ENCODE measurements at places on chromosomes 4 and X.

- no peak for DNase-seq
Observed at GRCh38 chrX:136829413-136829812, 48.7 kb upstream of the ARHGEF6 start.

- no peak for DNase-seq
Observed at GRCh38 chr4:183153190-183153916, 54.3 kb downstream of the WWC2 start.

DNA sequence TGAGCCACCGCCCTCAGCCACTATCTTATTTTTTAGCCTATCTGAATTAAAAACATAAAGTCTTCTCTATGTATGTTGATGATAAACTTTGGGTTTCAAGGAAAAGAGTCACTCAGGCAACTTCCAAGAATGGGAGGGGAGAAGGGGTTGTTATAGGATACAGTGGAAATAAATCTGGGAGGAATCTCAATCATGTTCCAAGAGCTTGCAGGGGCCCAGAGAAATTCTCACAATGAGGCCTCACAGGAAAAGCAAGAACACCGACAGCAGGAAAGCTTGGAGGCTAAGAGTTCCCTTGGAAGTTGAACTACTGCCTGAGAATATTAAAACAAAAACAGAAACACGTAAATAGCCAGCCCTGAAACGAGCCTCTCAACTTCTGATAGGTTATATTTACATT, 384.6 kb upstream of the IGFBP7 start:
- no peak for DNase-seq

- DNase-seq = no peak
Observed at GRCh38 chr4:55036405-55036804, 89.0 kb downstream of the KDR start.

DNA sequence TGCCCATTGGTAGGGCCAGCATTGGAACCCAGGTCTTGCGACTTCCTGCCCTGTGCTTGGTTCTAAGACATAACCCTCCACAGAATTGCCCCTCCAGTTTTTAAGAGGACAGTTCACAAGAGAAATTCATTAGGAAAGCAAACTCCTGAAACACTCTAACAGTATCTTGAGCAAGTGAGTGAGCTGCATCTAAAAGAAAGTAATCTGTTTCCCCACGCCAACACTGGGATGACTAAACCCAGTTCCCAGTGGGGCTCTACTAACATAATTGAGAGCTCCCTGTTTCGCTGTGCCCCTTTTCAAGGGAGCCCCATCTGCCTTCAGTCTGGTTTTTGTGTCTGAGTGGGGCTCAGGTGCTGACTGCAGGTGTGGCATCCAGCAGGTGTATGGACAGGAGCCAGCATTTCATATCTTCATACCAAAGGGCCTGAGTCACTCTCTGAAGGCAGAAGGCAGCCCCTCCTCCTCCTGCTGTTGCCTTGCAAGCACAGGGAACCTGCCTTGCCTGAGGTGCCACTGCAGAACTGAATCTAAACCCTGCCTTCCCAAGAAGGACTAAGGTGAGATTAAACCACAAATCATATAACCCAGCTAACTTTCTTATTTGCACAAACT, 8.0 kb downstream of the AMOT start:
- no peak for DNase-seq

DNA sequence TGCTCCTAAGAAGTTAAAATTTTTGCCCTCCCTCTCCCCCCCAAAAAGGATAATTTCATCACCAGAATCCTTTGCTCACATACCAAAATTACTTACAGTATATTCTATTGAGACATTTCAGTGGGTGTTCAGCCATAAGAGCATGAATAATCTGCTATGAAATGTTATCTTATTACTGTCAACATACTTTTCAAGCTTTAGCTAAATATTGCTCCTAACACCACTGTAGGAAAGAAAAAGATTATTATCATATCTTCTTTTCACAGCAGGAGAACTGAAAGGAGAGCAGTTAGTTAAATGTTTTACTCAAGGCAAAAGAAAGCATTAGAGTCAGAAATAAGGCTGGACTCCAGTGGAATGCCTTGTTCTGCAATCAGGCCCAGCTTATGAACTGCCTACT, 231.0 kb upstream of the GYPA start:
- DNase-seq = no peak

DNA sequence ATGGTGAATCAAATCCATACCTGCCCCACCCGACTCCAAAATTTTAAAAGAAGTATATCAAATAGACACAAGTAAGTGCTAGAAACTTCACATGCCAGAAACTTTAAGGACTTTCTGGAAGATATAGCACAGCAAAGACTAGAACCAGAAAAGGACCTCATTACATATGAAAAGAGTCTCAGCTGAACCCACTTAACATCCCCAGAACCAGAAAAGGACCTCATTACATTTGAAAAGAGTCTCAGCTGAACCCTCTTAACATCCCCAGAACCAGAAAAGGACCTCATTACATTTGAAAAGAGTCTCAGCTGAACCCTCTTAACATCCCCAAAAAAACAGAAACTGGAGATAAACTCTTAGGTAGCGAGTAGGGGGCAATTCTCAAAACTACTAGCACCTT, 32.3 kb downstream of the STPG2 start:
- no peak for DNase-seq

DNA sequence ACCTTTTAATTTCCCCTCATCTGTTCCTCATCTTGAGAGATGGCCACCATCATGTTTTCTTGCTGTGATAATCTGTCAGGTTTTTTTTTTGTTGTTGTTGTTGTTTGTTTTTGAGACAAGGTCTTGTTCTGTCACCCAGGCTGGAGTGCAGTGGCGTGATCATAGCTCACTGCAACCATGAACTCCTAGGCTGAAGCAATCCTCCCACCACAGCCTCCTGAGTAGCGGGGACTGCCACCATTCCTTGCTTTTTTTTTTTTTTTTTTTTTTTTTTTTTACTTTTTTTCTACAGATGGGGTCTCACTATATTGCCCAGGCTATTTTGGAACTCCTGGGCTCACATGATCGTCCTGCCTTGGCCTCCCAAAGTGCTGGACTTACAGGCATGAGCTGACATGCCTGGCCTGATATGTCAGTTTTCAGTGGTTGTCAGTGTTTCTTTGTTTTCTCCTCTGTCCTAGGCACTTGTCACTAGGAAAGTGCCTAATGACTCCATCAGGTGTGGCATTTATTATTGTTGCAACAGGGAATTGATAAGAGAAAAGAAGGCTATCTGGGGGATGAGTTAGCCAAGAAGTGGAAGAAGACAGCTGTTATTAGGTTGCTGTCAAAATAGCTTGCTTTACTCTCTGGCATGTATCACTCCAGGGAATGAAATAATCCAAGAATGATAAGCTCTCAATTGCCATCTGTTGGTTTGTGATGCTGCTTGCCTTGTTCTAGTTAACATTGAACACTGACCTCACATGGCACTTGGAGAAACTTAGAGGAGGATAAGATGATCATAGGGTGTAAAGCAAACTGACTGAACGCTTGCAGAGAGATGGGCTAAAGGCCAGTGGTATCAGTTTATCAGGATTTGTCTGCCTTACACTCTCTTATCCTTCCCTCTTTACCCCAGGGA, 41.7 kb downstream of the TMEM164 start:
- DNase-seq = no peak

DNA sequence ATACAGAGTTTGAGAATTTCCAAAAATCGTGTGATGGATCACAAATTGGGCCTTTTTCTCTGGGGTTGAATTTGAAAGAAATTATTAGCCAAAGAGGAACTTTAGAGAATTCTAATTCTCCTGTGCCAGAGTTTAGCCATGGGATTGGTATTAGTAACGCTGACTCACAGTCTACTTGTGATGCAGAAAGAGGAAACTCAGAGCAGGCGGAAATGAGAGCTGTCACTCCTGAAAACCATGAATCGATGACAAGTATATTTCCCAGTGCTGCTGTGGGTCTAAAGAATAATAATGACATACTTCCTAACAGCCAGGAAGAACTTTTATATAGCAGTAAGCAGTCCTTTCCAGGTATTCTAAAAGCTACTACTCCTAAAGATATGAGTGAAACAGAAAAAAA, 64.9 kb downstream of the N4BP2 start:
- DNase-seq = peak; percentile 20

DNA sequence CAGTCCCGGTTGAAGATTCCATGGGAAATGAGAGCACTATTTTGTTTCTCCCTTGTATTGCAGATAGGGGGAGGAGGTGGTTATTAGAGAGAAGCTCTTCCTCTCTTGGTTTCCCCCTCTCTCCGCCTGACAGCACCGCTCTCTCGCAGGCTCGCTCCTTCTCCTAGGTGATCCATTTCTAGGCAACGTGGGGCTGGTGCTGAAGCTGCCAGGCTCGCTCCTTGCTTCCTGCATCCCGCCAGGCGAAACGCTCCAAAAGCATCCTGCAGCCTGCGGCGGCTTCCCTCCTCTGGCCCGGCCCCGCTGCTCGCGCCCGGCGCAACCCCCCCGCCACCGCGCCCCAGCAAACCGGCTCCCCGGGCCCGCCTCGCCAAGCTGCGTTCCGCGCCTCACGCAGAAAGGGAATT, at the start of gene GRID2:
GRID2 (plus strand) TSS at position 346 of the 407 bp plus-strand sequence.
- DNase-seq = no peak

DNA sequence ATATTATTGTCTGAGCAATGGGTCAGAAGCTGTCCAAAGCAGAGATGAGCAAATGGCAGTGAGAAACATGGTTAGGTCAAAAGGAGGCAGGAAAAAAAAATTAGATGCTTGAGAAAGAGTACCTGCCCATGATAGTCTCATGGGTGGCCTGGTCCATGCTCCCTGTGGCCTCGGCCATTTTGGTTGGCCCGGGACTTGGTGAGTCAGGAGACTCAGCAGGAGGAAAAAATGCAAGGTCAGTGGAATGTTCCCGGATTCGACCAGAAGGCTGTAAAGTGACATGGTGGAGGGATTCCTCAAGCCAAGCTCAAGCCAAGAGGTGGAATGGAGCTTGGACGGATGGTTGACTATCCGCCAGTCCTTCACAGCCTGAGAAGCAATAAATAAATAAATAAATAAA, 236.7 kb downstream of the ASMT start:
- DNase-seq = no peak

GRCh38 chrX:150547375-150548115, 20.9 kb upstream of the MTM1 start:
- DNase-seq = no peak

GRCh38 chr4:166421556-166422156, 548.6 kb downstream of the TLL1 start:
- DNase-seq = no peak

DNA sequence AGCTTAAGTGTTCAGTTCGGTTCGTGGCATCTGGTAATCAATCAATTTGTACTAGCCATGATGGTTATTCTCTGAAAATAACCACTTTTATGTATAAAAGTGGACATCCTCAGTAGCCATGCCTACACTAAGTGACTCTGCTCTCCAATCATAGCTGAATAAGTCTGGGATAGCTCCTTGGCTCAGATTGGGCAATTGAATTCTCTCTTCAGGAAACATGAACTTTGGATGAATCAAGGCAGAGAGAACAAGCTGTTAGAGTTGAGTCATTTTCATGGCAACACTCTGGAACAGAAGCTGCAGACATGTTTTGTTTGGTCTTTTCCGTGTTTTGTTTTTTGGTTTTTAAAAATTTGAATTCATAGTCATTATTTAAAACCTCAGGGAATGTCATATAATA, 66.8 kb upstream of the TMEM164 start:
- DNase-seq = no peak

GRCh38 chr4:184887333-184887732, 61.6 kb upstream of the ACSL1 start:
- no peak for DNase-seq

DNA sequence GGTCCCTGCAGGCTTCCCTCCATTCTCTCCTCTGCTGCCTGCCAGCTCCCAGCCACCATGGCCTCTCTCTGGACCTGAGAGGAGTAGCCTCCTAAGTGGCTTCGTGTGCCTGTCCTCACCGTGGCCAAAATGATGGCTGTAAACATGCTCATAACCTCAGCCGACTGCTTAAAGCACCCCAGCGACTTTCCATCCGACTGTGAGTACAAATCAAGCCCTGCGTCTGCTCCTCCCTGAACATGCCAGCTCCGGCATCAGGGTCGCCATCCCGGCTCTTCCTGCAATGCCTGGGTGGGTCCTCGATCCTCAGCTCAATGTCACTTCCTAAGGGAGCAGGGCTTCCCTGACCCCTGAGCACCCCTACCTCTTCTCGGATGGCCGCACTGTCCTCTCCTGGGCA, 3.3 kb upstream of the SORCS2 start:
- no peak for DNase-seq

DNA sequence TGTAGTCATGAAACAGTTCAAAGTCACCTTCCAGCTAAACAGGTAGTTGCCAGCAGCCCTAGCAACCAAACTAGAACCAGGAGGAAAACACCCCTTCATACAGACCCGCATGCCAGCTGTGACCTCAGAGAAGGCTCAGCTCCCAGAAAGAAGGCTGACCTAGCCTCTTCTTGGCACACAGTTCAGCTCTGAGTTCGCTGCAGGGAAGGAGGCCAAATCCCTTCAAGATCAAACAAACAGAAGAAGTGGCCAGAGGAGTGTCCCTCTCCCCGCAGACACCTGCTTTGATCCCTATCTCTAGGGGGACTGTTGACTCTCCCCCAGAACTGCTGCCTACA, 56.0 kb downstream of the HADH start:
- no peak for DNase-seq

- no peak for DNase-seq
Observed at GRCh38 chr4:6052679-6053078, 34.4 kb upstream of the C4orf50 start.

DNA sequence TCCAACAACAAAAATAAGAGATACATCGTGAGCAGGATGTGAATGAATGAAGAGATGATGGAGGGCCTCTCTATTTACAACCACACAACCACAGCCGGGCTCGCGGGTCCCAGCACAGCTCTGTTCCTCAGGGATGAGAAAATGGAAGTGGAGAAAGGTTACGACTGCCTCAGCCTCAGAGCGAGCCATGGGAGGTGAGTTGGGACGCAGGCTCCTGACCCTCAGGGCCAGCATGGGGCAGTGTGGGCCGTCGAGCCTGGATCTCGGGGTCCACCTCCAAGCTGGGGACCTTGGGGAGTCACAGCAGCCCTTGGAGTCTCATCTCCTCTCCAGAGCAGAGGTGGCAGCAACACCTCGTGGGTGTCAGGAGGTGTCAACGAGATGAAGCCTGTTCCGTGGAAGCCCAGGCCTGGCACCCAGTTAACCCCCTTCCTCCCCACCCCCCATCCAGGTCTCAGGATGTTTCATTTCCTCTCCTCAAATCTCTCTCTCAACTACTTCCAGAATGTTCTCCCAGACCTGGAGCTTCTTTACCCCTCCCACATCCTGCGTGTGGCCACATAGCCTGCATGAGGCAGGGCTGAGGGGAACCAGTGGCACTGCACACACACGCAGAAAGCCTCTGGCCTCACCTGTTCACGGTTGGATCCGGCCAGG, 25.9 kb downstream of the C4orf50 start:
- DNase-seq = no peak

DNA sequence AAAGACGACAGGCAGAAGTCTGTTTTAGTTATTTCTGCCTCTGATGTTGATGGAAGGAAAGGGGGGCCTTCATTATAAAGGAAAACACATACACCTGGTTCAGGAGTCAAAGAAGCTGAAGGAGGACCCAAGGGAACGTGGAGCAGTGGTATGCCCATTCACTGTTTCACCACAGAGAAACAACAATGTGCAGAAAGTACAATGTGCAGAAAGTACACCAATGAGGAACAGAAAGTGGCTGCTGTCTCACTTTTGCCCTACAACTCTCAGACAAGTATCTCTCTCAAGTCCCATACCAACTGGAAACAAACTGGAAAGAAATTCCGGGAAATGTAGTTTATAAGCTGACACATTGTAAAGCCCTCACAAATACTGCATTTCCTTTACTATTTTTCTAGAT, 564.5 kb downstream of the TRAM1L1 start:
- no peak for DNase-seq

GRCh38 chrX:43586830-43587229, 69.3 kb upstream of the MAOA start:
- DNase-seq = no peak
